G401 (cell line): ENCODE measurements at places on chromosomes 2 and 18. TPM values are rescaled to one million over a fixed set of nuclear protein-coding genes. Genes with fewer than 3 reads are reported as not detected.

The TMEM178A gene
- total RNA-seq = 98.4 and 118 TPM in 2 replicates

The DCDC2C gene
- total RNA-seq = not detected in 2 replicates

The POTEJ gene
- total RNA-seq = not detected in 2 replicates

- no peak for DNase-seq
These were observed 942.3 kb downstream of the CPS1 start for GRCh38 chr2:211498551-211499205.

DNA sequence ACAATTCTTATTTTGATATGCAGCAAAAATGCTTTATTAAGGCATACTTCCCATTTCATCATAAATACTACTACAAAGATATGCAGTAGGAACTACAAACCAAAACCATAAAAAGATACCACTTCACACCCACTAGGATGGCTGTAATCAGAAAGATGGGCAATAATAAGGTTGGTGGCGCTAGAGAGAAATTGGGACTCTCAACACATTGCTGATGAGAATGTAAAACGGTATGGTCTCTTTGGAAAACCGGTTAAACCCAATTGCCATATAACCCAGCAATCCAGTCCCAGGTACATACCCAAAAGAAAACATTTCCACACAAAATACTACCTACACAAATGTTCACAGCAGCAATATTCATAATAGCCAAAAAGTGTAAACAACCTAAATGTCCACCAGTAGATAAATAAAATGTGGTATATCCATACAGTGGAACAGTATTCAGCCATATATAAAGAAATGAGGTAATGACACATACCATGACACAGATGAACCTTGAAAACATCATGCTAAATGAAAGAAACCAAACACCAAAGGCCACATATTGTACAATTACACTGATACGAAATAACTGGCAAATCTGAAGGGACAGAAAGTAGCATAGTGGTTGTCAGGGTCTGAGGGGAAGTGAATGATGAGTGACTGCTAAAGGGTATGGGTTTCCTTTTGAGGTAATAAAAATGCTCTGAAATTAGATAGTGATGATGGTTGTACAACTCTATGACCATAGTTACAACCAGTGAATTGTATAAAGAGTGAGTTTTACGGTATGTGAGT is 12.7 kb downstream of the SP3 start:
- no peak for DNase-seq
